Thoracic aorta (tissue), 2 donors: ENCODE measurements at places on chromosomes 6 and 20. TPM values are rescaled to one million over a fixed set of nuclear protein-coding genes. Genes with fewer than 3 reads are reported as not detected.

GRCh38 chr6:44010411-44011349 is 116.6 kb downstream of the MRPL14 start:
- DNase-seq: no peak
- H3K4me1 ChIP-seq: no peaks in the 10 kb centered on the region
- H3K27me3 ChIP-seq: no peaks in the 10 kb centered on the region
- H3K4me3 ChIP-seq: no peak overlapping the region

- peaks cover 9% of the 10 kb centered on the region for H3K36me3 ChIP-seq
- H3K4me1 ChIP-seq: peaks cover 100% of the 10 kb centered on the region
- peak overlapping the region; percentile 69 for H3K27ac ChIP-seq
- no peaks in the 10 kb centered on the region for H3K27me3 ChIP-seq
- no peak for DNase-seq
Observed at GRCh38 chr20:25049261-25050060, 8.5 kb downstream of the ACSS1 start.

- no peaks in the 10 kb centered on the region for H3K27me3 ChIP-seq
- no peak overlapping the region for H3K4me3 ChIP-seq
- H3K36me3 ChIP-seq: no peaks in the 10 kb centered on the region
- DNase-seq: no peak
- peaks cover 17% of the 10 kb centered on the region for H3K4me1 ChIP-seq
- H3K27ac ChIP-seq: no peak overlapping the region
Observed at GRCh38 chr6:89037141-89037900, 43.2 kb upstream of the PNRC1 start.

- no peak overlapping the region for H3K27ac ChIP-seq
- no peak for DNase-seq
- H3K4me3 ChIP-seq: no peak overlapping the region
Observed at GRCh38 chr20:42406826-42407225, 782.9 kb downstream of the PTPRT start.

GRM4 gene
- total RNA-seq: not detected

ADAT2 gene
- total RNA-seq: 12.3 TPM
